ENCODE measurements at places on chromosomes 4 and X.

DNA sequence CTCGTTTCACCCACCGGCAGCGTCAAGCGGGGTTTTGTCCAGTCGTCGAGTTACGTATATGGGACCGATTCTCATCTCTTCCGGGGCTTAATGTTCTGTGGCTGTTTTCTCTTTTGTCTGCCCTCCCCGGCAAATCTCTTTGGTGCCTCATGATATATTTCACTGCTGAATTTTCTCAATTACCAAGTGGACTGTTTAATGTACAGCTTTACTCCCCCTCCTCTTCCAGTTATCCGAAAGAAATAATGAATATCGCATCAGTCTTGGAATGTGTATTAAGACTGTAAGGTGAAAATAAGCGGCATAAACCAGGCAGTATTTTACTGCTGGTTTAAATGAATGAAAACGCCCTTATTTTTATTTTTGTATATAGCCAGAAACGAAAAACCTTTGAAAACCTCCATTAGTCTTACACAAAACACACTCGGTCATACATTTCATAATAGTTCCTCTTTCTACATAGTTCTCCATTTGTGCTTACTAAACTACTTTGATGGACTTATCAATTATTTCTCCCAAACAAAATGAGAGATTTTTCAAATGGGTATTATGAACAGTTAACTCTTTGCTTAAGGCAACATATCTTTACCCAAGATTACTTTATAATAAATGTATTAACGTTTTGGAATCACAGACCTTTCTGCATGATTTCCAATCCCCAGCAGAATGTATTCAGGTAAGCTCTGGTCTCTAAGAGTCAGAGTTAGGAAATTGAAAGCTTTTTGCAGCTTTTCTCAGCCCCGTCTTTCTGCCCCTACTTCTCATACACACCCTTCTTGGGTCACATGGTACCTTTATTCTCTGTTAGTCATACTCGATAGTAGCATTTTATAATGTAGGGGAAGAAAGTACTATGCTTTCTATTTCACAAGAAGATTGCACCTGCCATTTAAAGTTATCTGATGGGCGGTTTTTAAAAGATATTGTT lies 979 bp downstream of the RP2 start:
- DNase-seq: peak; percentile 4

DNA sequence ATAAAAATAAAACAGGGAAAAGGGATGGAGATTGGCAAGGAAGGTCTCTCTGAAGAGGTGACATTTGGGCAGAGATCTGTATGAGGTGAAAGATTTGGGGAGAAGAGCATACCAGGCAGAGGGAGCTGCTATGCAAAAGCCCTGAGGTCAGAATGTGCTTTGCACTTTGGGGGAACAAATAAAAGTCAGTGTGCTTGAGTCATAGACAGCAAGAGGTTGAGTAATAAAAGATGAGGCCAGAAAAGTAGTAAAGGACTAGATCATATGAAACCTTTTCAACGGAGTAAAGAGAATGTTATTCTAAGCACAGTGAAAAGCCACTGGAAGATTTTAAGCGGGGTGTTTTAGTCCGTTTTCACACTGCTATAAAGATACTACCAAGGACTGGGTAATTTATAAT lies 76.5 kb upstream of the TEX13A start:
- DNase-seq: no peak

DNA sequence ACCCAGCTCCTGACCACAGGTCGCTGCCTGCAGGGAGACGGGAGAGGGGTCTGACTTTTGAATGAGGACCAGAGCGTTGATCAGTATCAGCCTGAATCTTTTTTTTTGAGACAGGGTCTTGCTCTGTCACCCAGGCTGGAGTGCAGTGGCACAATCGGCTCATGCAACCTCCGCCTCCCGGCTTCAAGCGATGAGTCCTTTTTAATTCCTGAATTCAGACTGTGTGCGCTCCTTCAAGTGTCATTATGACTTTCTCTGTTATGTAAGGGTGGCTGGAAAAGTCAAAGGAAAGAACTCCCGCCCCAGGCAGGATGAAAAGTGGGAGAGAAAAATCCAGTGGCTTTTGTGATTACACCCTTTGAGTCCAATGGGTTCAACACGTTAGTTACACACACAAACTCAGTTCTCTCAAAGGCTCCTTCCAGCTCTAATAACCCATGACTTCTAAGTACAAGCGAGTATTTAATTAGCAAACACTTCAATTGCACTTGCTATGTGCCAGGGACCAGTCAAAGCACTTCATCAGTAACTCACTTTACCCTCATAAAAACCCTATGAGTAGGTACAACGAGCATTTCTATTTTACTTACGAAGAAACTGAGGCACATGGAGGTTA lies 44.4 kb downstream of the PDHA1 start:
- DNase-seq: no peak

GRCh38 chr4:111748157-111748556 lies 397.1 kb upstream of the FAM241A start:
- no peak for DNase-seq

DNA sequence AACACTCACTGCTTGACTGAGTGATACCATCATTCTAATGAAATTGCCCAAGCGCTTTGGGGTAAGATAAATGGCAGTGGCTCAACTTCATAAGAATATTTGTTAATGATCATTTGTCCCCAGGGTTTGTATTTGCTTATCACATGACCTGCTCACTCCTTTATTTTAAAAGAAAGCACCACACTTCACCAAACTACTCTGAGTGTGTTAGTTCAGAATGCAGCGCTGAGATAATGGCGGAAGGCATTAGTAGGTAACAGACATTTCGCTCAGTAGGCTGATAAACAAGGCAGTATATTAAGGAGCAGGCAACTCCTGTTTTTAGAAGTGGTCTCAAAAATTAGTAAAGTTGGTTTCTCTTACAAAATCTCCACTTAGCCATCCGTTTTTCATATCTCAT lies 1.6 kb downstream of the SNX25 start:
- DNase-seq: no peak

GRCh38 chr4:15765391-15765790 lies 12.7 kb upstream of the CD38 start:
- no peak for DNase-seq

DNA sequence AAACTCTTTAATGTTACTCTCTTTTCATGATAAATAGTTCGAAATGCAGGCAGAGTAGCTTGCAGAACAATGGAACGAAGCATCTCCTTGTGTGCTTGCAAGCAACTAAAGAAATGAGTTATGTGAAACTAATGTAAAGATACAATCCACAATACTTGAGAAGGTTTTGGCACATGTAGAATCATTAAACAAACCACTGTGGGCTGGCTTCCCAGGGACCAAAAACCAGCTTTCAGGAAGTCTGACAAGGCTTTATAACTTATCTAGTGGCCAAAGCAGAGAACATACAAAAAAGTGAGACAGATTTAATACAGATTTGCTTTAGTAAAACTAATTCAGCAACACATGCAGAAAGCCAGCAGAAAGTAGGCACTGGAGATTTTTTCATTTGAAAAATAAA lies 1673.8 kb upstream of the AGA start:
- no peak for DNase-seq

DNA sequence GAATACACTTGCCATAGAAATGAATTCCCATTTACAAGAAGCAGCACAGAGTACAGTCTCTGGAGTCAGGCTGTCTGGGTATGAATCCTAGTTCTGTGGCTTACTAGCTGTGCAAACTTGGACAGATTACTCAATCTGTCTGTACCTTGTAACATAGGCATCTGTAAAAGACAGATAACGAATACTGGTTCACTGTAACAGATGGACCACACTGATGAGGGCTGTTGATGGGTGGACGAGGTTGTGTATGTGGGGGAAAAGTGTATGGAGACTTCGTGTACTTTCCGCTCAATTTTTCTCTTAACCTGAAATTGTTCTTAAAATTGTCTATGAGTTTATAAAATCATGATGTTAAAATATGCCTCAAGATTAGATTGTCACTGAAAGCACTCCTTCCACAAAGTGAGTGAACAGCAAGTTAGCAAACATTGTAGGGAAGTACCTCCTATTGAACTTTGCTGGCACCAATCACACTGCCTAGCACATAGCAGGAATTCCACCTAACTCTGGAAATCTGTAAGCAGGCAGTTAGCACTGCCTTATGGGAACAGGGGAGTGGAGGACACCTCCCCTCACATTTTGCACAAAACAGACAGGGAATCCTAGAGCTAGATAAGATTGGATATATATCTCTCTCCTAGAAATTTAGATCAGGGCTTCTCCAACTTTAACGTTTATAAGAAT lies 6.5 kb upstream of the EXOSC9 start:
- no peak for DNase-seq

DNA sequence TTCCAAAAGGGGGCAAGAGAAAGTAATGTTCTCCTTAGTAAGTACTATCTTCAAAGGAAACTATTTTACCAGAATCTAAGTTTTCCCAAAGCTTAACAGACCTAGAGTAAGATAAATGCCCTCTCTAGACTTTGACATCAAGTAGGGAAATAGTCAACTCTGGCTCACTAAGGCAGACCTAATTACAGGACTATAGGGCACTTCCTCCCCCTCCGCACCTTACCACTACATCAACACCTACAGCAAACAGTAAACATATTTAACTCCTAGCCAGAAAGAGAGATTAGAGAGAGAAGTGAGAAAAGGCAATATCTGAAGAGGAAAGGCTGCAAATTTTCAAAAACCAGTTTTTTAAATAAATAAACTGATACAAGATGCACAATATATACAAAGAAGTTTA lies 60.4 kb downstream of the CNOT6L start:
- no peak for DNase-seq

DNA sequence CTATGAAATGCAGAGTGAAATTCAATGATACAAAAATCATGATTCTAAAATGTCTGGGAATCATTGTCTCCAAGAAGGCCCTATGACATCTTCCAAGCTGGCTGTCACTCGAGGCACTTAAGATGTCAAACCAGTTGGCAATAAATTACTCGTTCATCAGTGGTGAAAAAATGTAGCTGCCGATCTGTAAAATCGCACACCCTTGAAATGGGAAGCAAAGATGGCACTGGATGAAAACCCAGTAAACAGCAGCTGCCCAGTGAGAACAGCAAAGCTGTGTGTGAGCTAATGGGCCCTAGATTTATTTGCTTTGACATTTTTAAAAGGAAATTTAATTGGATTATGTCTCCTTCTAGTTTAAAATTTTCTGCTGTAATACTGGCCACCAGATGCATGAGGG lies 181.9 kb upstream of the NDP start:
- no peak for DNase-seq

- DNase-seq: peak; percentile 29
Observed at GRCh38 chrX:153947009-153947769, 2.7 kb upstream of the RENBP start.

DNA sequence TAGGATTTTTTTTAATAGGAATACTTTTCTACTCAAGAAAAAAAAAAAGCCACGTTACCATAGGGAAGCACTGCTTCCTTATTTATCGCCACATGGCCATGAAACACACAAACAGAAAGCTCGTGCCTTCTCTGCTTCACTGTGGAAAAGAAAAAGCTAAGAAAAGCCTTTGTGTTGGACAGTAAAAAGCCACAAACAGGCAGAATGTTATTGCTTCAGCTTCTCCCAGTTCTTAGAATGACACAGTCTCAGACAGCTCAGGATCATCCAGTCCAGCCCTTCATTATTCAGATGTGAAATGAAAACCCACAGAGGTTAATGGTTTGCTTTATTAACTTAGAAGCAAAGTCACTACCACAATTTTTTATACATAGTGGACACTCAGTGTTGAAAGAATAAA lies 181.6 kb upstream of the NOCT start:
- peak; percentile 91 for DNase-seq

DNA sequence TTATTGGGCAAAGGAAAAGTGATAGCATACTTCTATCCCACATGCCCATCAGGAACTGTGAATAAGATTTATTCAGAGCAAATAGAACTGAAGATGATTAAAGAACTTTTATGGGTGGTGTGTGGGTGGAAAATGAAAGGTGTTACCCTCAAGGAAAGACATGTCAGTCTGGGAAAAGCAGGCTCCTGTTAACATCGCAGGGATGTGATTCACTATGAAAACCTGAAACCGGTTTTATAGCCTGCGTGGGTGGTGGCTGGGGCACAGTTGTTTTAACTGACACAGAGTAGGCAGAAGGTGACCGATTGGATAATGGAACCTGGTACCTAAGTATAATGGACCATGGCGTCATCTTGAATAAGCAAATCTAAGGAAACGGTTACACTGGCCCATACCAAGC lies 61.3 kb upstream of the CASK start:
- DNase-seq: peak; percentile 61

DNA sequence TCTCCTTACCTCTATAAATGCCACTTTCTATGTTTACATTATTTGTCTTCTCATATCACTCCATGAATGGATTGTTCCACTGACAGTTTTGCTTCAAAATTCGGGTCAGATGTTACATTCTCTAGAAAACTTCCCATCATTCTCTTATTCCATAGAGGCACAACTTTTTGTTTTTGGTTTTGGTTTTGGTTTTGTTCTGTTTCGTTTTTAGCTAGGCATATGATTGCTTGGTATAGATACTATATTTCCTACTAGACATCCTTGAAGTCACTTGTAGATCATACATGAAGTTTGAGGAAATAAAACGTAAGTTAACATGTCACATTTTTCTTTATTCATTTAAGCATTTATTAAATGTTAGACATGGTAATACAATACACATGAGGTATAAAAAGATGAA lies 961.0 kb downstream of the PCDH18 start:
- DNase-seq: no peak

DNA sequence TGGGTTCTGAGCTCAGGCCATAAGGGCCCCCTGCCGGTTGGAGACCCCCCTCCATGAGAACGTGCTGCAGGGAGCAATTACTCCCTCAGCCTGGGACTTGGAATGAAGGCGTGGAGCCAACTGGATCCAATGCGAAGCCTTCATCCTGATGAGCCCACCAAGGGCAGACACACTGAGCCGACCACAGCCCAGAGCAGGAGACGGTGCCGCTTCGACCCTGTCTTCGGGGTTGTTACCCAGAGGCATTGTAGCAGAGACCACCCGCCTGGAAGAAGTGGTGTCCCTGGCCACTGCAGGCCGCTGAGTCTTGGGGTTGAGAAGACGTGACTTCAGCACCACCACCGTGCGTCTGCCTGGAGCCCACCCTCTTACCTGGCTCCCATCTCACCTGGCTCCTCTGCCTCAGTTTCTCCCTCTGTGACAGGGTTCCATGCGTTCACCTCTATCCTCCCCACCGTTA lies 7.0 kb upstream of the NKX1-1 start:
- no peak for DNase-seq

DNA sequence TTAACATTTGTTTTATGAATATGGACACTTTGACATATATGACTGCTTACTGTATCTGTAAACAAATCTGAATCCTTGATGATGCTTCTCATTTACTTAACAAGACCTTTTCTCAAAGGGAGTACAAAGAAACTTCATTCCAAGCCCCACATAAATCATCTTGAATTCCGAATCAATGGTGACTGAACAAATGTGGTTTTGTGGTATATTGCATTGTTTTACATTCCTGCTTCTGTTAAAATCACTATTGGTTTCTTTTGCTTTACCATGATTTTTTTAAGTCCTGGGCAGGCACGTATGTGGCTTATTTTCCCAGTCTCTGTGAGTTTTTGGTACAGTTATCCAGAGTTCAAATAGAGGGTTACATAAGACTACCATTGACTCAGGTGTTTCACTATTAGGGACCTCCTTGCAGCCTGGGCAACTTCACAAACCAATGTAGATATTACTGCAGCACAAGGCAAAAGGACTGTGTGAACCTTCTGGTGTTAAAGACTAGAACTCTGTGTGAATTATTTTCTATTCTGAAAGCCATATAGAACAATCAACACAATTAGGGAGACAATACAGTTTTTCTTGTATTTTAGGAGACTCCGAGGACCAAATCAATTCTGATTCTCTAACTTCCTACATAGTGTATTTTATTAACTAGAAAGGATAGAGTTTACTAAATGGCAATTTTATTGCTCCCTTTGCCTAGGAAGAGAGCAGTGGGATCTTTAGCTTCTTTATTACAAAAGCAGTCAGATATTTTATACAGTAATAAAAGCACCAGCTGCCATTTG lies 196.4 kb downstream of the GALNTL6 start:
- no peak for DNase-seq
